ENCODE measurements at places on chromosomes 16 and 17.

- DNase-seq = no peak
Measured at GRCh38 chr17:5539286-5539685, 45.0 kb downstream of the NLRP1 start.

GRCh38 chr17:78890498-78890897, 12.5 kb downstream of the CEP295NL start:
- DNase-seq = no peak

DNA sequence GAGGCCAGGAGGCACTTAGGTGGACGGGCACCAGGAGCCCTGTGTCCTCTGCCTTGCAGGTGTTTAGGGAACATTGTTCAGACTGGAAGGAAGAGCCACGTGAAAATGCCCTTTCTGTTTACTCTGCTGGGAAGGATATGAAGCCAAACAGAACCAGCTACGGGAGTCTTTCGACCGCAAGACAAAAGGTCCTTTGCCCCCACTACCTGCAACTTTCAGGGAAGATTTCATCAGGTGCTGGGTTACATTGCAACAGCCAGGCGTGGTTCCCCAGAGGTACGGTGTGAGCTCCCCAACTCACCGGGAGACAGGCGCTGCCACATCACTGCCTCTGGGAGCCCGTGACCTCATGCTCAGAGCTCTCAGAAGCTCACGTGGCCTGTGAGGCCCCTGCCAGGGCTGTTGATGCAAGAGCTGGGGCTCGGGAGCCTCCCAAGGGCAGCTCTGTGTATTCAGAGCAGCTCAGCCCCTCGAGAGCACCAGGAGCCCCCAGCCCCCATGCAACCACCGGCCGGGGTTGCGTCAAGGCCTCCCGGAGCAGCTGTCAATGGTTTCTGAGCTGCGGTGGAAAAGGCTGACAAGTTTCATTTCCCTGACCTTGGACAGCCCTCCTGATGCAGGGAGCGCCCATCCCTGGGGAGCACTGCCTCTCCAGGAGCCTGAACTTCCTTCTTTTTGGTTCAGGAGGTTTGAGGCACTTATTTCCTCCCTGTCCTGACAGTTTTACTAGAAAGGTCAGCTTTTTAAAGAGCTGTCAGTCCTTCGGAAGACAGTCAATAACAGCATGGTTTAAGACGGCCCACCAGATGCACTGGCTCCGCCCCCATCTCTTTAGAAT, 42.1 kb downstream of the TBC1D16 start:
- no peak for DNase-seq

GRCh38 chr17:77210331-77210730, 69.6 kb downstream of the SEC14L1 start:
- no peak for DNase-seq

DNA sequence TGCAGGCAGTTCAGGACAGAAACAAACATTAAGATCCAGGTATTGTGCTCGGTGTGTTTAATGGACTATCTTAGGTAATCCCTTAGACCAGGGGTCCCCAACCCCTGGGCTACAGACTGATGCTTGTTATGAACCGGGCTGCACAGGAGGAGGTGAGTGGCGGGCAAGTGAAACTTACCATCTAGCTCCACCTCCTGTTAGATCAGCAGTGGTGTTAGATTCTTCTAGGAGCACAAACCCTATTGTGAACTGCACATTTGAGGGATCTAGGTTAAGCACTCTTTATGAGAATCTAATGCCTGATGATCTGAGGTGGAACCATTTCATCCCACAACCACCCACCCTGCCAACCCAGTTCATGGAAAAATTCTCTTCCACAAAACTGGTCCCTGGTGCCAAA, 37.8 kb upstream of the ASIC2 start:
- no peak for DNase-seq

DNA sequence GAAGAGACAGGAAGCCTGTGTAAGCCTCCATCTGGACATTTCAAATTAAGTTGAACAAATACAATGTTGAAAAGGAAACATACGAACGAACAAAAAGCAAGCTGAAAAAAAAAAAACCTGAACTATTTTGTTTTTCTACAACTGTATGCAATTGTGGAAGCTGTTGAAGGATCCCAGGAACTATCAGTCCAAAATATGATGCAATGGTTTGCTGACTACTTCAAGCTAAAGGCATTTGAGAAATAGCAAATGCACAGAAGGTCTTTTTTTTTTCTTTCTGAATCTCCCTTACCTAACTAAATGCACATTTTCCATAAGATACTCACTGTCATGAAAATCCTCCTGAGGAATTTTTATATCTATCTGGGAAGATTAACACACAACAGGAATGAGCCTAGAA, 40.2 kb downstream of the MAF start:
- no peak for DNase-seq
